Foreskin melanocyte (primary cell): ENCODE measurements at places on chromosomes 7 and 10.

GRCh38 chr10:14736043-14736442, 38.7 kb downstream of the FAM107B start:
- no peak for DNase-seq

- no peak for DNase-seq
These were observed 123.9 kb downstream of the DNAJB6 start for GRCh38 chr7:157460721-157461120.

DNA sequence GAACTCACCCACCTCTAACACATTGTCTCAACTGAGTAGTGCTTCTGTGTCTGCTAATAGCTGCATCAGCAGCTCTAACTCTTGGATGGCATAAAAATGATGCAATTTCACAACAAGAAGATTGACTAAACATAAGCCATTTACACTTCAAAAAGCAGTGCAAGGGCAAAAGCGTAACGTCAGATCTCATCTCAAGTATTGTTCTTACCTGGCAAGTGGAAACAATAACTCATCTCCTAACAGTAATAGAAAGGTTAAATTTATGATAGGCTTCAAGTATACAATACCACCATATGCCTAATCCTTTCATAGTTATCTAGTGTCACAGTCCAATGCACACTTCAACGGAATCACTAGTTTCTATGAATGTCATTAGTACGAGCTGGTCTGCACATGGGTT, 14.8 kb downstream of the TPK1 start:
- no peak for DNase-seq

- DNase-seq = no peak
These were observed 6.7 kb upstream of the GRID1 start for GRCh38 chr10:86373251-86373650.

- DNase-seq = no peak
These were observed 132.6 kb downstream of the DYNC2I1 start for GRCh38 chr7:158988996-158989395.

DNA sequence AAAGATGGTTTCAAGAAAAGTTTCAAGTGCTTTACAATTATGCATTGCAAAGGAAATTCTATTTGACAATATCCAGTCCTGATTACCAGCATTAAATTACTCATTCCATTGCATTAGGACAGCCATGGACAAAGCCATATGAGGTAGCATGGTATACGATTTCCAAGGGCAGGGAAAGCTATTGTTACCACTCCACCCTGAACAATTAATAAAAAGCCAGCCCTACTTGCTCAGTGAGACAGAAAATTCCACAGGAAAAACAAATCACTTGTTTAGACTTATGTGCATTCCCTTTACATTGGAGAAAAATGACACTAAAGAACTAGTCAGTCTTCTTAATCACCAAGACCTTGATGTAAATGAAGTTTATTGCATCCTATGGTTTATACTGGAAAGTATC, 5.6 kb downstream of the CD36 start:
- no peak for DNase-seq
